Kidney tubule cell (primary cell): ENCODE measurements at places on chromosomes 1 and 21.

- DNase-seq: no peak
Measured at GRCh38 chr21:45296638-45297037, 8.9 kb upstream of the POFUT2 start.

- no peak for DNase-seq
Measured at GRCh38 chr1:203311368-203312301, 6.3 kb downstream of the BTG2 start.

DNA sequence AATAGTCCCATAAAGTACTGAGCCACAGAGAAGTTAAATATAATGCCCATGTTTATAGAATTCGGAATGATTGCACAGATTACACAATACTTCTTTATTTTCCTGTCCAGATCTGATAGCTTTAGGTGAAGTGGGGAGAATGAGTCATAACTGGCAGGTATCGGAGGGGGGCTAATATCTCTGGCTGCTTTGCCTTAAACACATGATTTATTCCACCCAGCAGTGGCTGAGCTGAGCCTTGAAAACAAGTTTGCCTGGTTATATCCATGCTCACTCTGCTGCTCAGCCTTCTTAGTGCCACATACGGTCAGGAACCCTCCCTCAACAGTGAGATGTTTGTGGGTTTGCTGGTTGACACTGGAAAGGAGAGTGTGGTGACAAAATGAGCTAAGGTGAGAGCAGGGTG lies 119.7 kb upstream of the ZNF648 start:
- peak; percentile 41 for DNase-seq

GRCh38 chr1:203554071-203554470 lies 60.1 kb downstream of the OPTC start:
- no peak for DNase-seq

DNA sequence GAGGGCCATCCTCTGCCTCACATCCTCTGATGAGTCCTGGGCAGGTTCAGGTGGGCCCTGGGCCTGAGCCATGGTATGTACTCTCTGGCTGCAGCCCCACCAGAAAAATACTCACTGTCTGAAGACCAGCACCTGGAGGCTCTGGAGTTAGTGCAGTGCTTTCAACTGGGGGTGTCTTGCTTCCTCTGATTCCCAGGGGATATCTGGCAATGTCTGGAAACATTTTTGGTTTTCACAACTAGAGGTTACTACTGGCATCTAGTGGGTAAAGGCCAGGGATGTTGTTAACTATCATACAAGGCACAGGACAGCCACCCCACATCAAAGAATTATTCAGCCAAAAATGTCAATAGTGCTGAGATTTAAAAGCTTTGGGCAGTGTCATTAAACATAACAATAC lies 152.7 kb downstream of the HIVEP3 start:
- no peak for DNase-seq
